ENCODE measurements at places on chromosomes 2 and 18.
A peak's percentile ranks its signal among the peaks of the same experiment; 100 is the strongest.

DNA sequence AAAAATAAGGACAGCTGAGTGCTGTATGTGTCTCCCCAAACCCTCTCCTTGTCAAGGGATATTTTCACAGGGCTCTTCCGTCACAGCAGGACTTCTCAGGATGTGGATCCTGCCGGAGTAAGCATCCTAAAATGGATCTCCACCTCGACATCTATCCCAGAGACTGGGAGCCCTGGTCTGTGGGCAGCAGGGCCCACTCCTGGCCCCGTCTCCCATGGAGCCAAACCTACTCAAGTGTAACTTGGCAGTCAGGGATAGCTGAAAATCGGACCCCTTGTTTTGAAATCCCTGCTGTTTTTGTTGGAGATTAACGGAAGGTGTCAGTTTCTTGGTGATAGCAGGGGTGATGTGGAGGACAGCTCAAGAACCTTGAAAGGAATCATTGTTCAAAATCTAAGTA is 109.0 kb upstream of the TWIST2 start:
- DNase-seq: no peak

- DNase-seq: no peak
These were observed 87.0 kb downstream of the XDH start for GRCh38 chr2:31327505-31327904.

- DNase-seq: peak; percentile 31
These were observed 40.3 kb upstream of the SCG2 start for GRCh38 chr2:223642506-223642905.

DNA sequence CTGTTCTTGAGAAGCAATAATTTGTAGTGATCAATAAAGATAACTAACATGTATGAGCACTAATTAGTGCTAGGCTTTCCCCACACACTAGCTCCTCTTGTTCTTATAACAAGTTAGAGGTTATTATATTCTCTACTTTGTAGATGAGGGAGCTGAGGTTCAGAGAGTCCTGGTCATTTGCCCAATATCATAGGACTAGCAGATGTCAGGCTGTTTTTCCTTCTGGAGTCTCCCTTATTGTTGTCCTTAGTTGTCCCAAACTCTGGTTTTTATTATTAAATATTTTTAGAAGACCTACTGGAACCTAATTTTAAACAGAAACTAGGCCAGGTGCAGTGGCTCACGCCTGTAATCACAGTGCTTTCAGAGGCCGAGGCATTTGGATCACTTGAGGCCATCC is 16.5 kb upstream of the TTC39C start:
- no peak for DNase-seq

DNA sequence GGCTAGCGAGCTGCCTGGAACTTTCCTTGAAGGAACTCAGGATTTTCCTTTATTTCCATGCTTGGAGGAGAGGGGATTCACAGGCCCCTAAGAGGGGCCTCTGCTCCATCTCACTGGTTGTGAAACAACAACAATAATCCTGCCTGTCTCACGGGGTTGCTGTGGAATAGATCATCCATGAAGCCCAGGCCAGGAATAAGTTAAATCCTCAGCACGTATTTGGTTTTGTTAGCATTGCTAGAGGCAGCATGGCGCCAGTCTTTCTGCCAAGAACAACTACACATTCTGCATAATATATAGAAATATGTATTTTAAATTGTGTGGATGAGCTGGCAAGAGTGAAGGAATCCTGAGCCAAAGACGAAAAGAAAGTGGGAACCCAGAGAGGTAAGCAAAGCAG is 80.8 kb upstream of the L3MBTL4 start:
- no peak for DNase-seq

DNA sequence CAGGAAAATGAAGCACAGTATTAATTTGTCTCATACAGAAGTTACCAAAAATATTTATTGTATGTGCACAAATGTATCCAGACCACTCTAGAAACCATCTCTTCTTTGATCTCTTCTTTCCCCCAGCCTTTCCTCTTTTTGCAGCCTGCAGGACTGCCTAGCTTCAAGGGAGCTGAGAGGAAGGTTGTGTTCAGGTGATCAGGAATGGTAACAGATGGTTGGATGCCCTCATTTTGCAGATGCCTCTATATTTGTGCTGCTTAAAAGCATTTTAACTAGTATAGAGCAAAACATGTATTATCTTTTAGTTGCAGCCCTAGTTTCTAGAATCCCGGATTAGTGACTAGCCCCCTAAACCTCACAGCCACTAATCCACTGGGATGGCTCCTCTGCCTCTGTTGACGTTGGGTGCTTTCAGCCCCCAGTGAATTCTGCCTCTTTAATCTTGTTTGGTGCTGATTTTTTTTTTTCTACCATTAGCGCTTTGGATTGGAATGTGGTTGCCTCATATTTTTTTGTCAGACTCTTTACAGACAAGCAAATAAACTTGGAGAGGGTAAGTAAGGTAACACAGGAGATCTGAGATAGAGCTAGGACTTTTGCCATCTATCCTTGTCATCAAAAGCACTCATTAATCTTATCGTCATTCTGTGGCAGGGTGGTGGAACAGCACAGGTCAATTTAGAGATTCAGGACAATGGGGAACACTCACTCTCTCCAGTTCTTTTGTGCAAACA is 103.8 kb upstream of the NDUFV2 start:
- DNase-seq: peak; percentile 25

- DNase-seq: peak; percentile 15
These were observed 161.3 kb downstream of the DTNA start for GRCh38 chr18:34871435-34871834.

GRCh38 chr18:62037989-62038778 is 145.4 kb upstream of the RNF152 start:
- DNase-seq: peak; percentile 25

DNA sequence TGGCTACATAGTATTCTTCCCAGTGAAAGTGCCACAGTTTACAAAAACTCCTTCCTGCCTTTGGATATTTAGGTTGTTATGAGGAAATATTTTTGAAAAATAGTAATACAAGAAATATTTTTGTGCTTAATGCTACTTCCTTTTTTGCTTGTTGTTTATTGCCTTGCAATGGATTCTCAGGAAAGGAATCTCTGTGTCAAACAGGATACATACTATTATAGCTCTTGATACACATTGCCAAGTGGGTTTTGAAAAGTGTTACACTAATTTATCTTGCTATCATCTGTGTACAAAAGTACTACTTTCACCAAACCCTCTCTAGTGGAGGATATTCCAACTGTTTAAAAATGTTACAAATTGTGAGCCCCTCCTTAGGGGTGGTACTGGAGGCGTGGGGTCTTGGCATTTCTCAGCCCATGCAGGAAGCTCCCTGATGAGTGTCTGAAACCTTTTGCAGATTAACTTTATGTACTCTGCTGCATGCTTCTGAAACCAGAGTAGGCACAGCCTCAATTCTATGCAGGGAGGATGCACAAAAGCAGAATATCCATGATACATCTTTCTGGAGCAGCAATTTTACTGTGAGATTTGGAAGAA is 54.5 kb downstream of the EVA1A start:
- DNase-seq: no peak

DNA sequence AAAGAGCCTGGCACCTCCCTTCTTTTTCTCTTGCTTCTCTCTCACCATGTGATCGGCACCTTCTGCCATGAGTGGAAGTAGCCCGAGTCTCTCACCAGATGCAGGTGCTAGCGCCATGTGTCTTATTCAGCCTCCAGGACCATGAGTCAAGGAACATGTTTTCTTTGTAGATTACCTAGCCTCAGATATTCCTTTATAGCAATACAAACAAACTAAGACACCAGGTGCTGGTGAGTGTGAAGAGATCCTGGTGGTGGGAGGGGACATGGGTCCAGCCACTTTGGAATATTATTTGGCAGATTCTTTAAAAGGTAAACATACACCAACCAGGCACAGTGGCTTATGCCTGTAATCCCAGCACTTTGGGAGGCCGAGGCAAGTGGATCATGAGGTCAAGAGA is 5.9 kb upstream of the USP40 start:
- no peak for DNase-seq

DNA sequence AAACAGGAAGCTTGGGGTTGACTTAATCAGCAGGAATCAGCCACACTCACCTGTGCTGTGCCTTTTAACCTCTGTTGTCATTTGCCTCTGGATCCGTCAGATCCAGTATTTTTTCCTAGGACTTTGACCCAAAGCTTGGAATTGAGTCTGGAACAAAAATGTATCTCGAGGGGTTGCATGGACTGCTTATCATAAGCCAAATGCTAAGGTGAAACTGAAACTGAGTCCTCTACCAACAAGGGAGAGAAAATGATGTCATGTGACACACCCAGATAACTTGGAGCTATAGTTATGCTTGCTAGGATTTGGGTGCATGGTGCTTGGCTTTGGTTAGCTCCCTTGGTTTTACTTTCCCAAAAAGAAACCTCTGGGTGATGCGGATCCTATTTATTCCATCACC is 2158.6 kb upstream of the PIK3C3 start:
- no peak for DNase-seq

DNA sequence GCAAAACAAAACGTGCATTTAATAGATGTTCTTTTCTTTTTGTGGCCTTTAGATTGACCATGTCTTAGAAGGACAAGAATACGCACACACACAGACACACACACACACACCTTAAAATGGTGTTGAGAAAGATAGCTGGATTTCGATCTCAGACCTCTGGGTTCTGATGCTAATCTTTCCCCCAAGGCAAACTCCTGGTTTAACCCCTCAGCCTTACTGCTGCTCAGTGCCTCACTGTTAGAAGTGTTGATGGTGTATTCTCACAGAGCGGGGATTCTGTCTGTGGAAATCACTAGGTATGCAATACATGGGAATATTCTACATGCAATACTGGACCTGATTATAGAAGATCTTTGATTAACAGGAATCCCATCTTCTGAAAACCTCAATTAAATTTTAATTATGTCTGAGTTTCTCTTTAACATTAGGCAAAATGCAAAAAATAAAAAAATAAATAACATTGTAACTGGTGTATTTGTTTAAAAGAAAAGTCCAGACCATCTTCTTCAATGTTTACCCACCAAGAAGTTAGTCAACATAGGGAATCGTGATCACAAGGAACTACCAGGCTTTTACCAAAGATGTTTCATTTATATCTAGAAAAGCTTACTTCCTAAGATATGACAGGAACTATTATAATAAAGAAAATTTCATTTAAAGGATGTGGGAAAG is 613.5 kb downstream of the LRP1B start:
- DNase-seq: no peak

GRCh38 chr2:28729698-28730097 is 21.9 kb upstream of the PPP1CB start:
- DNase-seq: peak; percentile 51

- no peak for DNase-seq
These were observed 65.9 kb upstream of the SPOPL start for GRCh38 chr2:138435701-138436100.

- DNase-seq: no peak
These were observed 4.6 kb downstream of the PROC start for GRCh38 chr2:127422559-127423477.

- DNase-seq: no peak
These were observed 51.8 kb downstream of the NTSR2 start for GRCh38 chr2:11617984-11618707.

DNA sequence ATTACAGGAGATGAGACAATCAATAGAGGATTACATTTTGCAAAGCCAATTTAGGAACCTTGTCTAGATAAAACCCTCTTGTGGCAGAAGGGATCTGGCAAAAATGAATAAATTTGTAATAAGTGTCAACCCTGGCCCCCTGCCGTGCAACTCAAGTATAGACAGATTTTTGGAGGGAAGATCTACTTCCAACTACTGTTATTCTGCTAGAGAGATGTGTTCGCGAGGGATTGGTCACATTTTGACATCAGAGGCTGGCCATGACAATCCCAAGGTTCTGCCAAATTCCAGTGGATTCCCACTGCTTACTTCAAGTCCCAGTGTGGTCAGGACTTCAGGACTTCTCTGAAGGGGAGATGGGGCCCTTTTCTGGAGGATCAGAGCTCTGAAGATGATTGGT is 192.6 kb downstream of the SH3RF3 start:
- peak; percentile 91 for DNase-seq

GRCh38 chr2:236449167-236449761 is 120.4 kb upstream of the ACKR3 start:
- no peak for DNase-seq

- no peak for DNase-seq
These were observed 39.4 kb upstream of the INPP4A start for GRCh38 chr2:98405301-98405700.

- peak; percentile 57 for DNase-seq
These were observed 280.1 kb upstream of the STON1 start for GRCh38 chr2:48249631-48250473.

DNA sequence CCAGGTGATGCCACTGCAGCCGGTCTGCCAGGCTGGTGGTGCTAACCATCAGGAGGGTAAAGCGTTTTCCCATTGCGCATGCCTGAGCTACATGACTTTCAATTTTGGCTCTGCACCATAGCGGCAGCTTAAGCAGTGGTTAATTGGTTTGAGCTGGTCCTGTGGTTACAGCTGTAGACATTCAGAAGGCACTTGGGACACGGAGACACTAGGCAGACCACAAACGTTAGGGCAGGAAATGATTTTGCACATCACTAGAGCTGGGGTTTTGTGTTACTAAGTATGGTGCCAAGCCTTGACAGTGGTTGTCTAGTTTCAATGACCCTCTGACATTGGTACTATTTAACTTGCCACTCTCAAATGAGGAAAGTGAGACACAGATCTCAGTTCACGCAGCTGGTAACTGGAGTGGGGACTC is 28.9 kb upstream of the CNOT11 start:
- no peak for DNase-seq

GRCh38 chr2:144650907-144651306 is 131.0 kb upstream of the ZEB2 start:
- DNase-seq: peak; percentile 20

GRCh38 chr2:5791371-5791770 is 99.2 kb downstream of the SOX11 start:
- DNase-seq: no peak

- peak; percentile 75 for DNase-seq
These were observed 49.0 kb downstream of the STRADB start for GRCh38 chr2:201500534-201500933.

GRCh38 chr2:211035548-211036185 is 479.3 kb downstream of the CPS1 start:
- DNase-seq: peak; percentile 40

GRCh38 chr2:102310964-102311640 is at the start of gene IL1RL1:
TSS of gene IL1RL1 (plus strand) at chr2:102311563. CDS start at chr2:102338265, 26,702 bp downstream.
- no peak for DNase-seq

GRCh38 chr2:21228041-21228895 is 104.5 kb downstream of the TDRD15 start:
- DNase-seq: no peak

DNA sequence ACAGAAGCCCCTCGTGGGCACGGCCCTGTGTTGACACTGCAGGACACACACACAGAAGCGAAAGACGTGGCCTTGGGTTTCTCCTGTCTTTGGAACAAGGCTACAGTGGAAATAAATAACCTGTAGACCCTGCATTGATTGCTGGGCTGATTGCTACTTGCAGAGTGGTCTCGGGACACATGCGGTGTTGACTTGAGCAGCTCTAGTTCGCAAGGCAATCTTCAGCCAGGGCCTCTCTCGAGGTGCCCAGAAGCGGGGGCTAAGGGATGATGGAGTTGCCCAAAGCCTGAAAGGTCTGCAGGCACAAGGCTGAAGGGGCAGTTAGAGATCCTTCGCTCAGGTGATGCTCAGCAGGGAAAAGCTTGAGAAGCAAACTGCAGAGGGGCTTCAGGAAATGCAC is 180.3 kb downstream of the SEPTIN10 start:
- DNase-seq: no peak

- peak; percentile 13 for DNase-seq
These were observed 698.0 kb downstream of the TDRD15 start for GRCh38 chr2:21821672-21822227.

- no peak for DNase-seq
These were observed 9.4 kb downstream of the NEU4 start for GRCh38 chr2:241818229-241818942.

- no peak for DNase-seq
These were observed 802.1 kb upstream of the SLC39A10 start for GRCh38 chr2:194854941-194855340.
